SK-N-SH (cell line): ENCODE measurements at places on chromosomes 16 and 17. TPM values are rescaled to one million over a fixed set of nuclear protein-coding genes. Genes with fewer than 3 reads are reported as not detected.
A peak's percentile ranks its signal among the peaks of the same experiment; 100 is the strongest.

Gene MYH2
- 0.10 and 0.19 TPM in 2 replicates for polyA plus RNA-seq

Gene YBX2
- 0.36 and 0.54 TPM in 2 replicates for polyA plus RNA-seq

Gene GGT6
- polyA plus RNA-seq: not detected in 2 replicates

Gene SPATA22
- polyA plus RNA-seq: not detected in 2 replicates

Gene ARHGAP23
- polyA plus RNA-seq: 10.6 and 19.2 TPM in 2 replicates

Gene SULT1A2
- 0.07 TPM in 1 of 2 replicates, not detected in the other for polyA plus RNA-seq

Gene PRR35
- not detected in 2 replicates for polyA plus RNA-seq

Gene C16orf96
- polyA plus RNA-seq: 0.05 TPM in 2 replicates

- DNase-seq: no peak
- H3K4me3 ChIP-seq: no peak overlapping the region
- H3K36me3 ChIP-seq: no peaks in the 10 kb centered on the region
- H3K27me3 ChIP-seq: no peaks in the 10 kb centered on the region; the same call in 1 of the 2 replicates
- H3K4me1 ChIP-seq: no peaks in the 10 kb centered on the region
Observed at GRCh38 chr17:39709319-39709997, 9.6 kb downstream of the ERBB2 start.

DNA sequence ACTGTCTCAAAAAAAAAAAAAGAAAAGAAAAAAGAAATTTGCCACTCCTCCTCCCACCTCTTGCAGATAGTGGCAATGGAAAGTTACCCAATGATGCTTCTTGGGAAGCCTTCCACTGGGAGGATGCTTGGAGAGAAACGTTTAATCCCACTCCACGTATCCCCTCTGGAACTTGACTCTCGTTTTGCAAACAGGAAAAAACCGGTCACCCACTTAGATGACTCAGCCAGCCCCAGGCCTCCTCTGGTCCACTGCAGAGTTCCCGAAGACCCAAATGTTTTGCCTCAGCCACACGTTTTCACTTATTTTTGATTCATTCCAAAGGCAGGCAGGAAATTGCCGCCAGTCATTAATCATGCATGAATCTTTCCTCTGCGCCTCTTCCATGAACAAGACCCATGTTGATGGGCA is 9.3 kb upstream of the TNFRSF17 start:
- peak overlapping the region; percentile 39; the same call in 1 of the 2 replicates for H3K27ac ChIP-seq
- H3K27me3 ChIP-seq: no peaks in the 10 kb centered on the region
- peak overlapping the region; percentile 23; the same call in 1 of the 2 replicates for H3K4me3 ChIP-seq
- no peak for DNase-seq

DNA sequence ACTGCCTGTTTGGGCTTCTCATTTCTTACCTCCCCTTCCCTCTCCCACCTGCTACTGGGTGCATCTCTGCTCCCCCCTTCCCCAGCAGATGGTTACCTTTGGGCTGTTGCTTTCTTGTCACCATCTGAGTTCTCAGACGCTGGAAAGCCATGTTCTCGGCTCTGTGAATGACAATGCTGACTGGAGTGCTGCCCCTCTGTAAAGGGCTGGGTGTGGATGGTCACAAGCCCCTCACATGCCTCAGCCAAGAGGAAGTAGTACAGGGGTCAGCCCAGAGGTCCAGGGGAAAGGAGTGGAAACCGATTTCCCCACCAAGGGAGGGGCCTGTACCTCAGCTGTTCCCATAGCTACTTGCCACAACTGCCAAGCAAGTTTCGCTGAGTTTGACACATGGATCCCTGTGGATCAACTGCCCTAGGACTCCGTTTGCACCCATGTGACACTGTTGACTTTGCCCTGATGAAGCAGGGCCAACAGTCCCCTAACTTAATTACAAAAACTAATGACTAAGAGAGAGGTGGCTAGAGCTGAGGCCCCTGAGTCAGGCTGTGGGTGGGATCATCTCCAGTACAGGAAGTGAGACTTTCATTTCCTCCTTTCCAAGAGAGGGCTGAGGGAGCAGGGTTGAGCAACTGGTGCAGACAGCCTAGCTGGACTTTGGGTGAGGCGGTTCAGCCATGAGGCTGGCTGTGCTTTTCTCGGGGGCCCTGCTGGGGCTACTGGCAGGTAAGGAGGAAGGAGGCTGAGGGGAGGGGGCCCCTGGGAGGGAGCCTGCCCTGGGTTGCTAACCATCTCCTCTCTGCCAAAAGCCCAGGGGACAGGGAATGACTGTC is at the start of gene CD68:
TSS of gene CD68 (plus strand) at position 638 of the 833 bp plus-strand sequence. CDS start at position 678, 40 bp downstream.
- peaks cover 48% of the 10 kb centered on the region for H3K36me3 ChIP-seq
- H3K4me3 ChIP-seq: peak within 1 kb of the TSS; percentile 2; the same call in 1 of the 2 replicates
- no peaks in the 10 kb centered on the region for H3K27me3 ChIP-seq
- H3K4me1 ChIP-seq: peaks cover 37% of the 10 kb centered on the region
- peak; percentile 58 for DNase-seq

GRCh38 chr17:9028988-9029570 is 7.8 kb downstream of the NTN1 start:
- H3K27ac ChIP-seq: no peak overlapping the region
- DNase-seq: no peak
- H3K36me3 ChIP-seq: no peaks in the 10 kb centered on the region
- H3K4me3 ChIP-seq: no peak overlapping the region
- H3K27me3 ChIP-seq: peaks cover 70% of the 10 kb centered on the region
- H3K4me1 ChIP-seq: no peaks in the 10 kb centered on the region

DNA sequence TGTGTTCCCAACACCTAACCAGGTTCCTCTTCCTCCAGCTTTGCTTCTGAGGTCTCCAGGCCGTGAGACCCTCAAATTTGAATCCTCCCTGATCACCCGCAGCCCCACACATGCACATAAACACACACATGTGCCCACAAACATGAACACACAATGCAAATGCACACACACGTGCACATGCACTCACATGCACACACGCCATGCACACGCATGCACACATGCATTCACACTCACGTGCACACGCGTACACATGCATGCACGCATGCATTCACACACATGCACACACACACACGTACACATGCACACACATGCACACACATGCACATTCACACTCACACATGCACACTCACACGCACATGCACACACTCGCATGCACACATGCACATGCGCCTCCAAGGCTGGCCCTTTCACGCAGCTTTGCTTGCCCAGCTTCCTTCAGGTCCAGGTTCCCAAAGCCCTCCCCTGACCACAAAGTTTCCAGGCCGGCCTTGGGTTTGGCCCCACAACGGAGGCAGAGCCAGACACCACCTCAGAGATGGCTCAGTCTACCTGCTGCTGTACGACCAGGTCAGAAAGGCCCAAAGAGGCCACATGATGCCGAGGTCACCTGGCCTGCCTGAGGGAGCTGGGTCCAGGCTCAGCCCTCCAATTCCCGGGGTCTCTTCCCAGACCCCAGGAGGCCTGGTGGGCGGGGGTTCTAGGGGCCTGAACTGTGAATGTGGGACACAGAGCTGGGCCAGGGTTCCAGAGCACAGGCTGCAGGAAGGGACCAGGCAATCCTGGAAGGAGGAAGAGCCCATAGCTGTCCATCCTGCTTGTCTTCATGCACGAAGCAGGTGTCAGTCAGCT is 39.5 kb upstream of the ENPP7 start:
- H3K27ac ChIP-seq: no peak overlapping the region
- no peaks in the 10 kb centered on the region; the same call in 1 of the 2 replicates for H3K4me1 ChIP-seq
- no peaks in the 10 kb centered on the region for H3K36me3 ChIP-seq
- no peak for DNase-seq
- H3K27me3 ChIP-seq: peaks cover 15% of the 10 kb centered on the region; the same call in 1 of the 2 replicates

- no peak for DNase-seq
- no peaks in the 10 kb centered on the region for H3K27me3 ChIP-seq
- H3K36me3 ChIP-seq: no peaks in the 10 kb centered on the region
- no peaks in the 10 kb centered on the region for H3K4me1 ChIP-seq
Observed at GRCh38 chr17:35912942-35913341, 17.6 kb downstream of the RDM1 start.

DNA sequence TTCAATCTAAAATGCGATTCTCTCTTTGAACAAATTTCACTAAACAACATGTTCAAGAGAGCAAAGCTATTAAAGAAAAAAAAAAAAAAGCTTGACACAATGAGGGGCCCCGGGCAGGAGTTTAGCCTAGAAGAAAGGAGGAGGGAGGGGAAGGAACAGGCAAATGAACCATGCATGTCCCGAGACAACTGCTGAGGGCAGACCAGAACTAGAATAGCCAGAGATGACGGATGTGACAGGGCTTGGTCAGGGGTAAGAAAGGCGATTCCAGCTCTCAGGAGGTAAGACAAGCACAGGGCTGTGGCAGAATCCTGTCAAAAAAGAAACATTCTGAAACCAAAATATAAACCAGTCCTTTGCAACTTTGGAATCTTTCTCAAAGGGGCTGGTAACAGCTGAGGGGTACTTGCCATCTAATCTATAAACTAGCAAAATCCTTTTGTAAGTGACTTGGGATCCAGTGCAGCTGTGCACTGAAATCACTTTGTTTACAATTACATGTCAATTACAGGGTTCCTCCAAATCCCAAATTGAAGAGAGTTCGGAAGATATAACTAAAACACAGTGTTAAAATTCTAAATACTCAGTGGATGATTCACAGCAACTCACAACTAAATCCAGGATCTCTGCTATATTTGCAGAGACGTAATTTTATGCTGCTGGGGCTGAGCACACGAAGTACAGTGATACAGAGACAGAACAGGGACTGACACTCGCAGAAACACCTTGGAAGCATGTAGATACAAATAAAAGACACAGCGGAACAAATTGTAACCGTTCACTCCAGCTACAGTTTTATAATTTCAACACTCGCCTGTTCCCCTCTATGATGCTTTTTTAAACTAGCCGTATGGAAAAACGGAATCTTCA is 567.4 kb upstream of the ZFHX3 start:
- H3K27ac ChIP-seq: no peak overlapping the region
- H3K4me1 ChIP-seq: no peaks in the 10 kb centered on the region
- no peak overlapping the region for H3K4me3 ChIP-seq
- no peaks in the 10 kb centered on the region for H3K36me3 ChIP-seq

DNA sequence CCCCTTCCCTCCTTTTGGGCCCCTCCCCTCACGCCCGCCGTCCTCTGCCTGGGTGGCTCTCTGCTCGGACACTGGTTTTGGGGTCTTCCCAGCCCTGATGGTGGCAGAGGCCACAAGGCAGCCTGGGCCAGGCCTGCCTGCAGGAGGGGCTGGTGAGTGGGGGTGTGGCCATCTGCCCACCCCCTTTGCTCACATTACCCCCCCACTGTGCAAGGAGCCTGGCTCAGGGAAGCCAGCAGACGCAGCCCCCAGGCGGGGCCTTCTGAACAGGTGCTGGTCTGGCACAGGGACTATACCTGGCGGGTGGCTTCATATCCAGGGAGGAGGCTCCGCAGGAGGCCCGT is 10.7 kb upstream of the ZFPM1 start:
- DNase-seq: no peak
- H3K27ac ChIP-seq: no peak overlapping the region
- no peak overlapping the region for H3K4me3 ChIP-seq
- no peaks in the 10 kb centered on the region for H3K36me3 ChIP-seq
- H3K4me1 ChIP-seq: peaks cover 15% of the 10 kb centered on the region; the same call in 1 of the 2 replicates

GRCh38 chr16:1723450-1724147 is 17.6 kb downstream of the MAPK8IP3 start:
- peak; percentile 78 for DNase-seq
- H3K27me3 ChIP-seq: no peaks in the 10 kb centered on the region
- H3K36me3 ChIP-seq: no peaks in the 10 kb centered on the region
- no peaks in the 10 kb centered on the region; the same call in 1 of the 2 replicates for H3K4me1 ChIP-seq

- no peak for DNase-seq
- no peak overlapping the region for H3K4me3 ChIP-seq
- no peak overlapping the region for H3K27ac ChIP-seq
- H3K4me1 ChIP-seq: no peaks in the 10 kb centered on the region
- H3K27me3 ChIP-seq: no peaks in the 10 kb centered on the region
- peaks cover 16% of the 10 kb centered on the region for H3K36me3 ChIP-seq
Observed at GRCh38 chr17:30450125-30451027, 26.8 kb upstream of the GOSR1 start.

GRCh38 chr17:54967621-54968261 is 713 bp downstream of the COX11 start:
- H3K27me3 ChIP-seq: no peaks in the 10 kb centered on the region
- H3K36me3 ChIP-seq: peaks cover 32% of the 10 kb centered on the region
- H3K4me3 ChIP-seq: peak overlapping the region; percentile 93
- peaks cover 26% of the 10 kb centered on the region for H3K4me1 ChIP-seq

GRCh38 chr17:19343671-19344151 is 18.8 kb downstream of the B9D1 start:
- H3K36me3 ChIP-seq: no peaks in the 10 kb centered on the region; the same call in 1 of the 2 replicates
- no peak overlapping the region for H3K4me3 ChIP-seq
- peaks cover 20% of the 10 kb centered on the region for H3K4me1 ChIP-seq
- DNase-seq: no peak
- H3K27ac ChIP-seq: no peak overlapping the region

GRCh38 chr16:13995194-13995593 is 75.2 kb downstream of the ERCC4 start:
- H3K27me3 ChIP-seq: no peaks in the 10 kb centered on the region; the same call in 1 of the 2 replicates
- H3K4me3 ChIP-seq: no peak overlapping the region
- no peaks in the 10 kb centered on the region for H3K4me1 ChIP-seq

DNA sequence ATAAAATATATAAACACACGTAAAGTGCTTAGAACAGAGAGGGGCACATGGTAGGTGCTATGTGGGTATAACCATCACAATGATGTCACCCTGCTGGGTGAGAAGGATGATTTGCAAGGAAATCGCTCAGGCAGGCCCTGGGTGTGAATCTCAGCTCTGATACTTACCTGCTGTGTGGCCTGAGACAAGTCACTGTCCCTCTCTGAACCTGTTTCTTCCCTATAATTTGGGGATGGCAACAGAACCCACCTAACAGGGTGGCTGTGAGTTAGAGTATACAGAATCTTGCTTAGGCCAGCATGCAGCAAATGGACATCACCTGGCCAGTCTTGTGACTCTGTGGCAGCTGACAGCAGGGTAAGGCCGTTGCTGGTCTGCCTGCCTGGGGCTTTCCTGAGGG is 36.6 kb upstream of the ALKBH5 start:
- no peaks in the 10 kb centered on the region; the same call in 1 of the 2 replicates for H3K4me1 ChIP-seq
- H3K36me3 ChIP-seq: no peaks in the 10 kb centered on the region
- H3K27ac ChIP-seq: no peak overlapping the region
- no peak for DNase-seq
- H3K27me3 ChIP-seq: no peaks in the 10 kb centered on the region

DNA sequence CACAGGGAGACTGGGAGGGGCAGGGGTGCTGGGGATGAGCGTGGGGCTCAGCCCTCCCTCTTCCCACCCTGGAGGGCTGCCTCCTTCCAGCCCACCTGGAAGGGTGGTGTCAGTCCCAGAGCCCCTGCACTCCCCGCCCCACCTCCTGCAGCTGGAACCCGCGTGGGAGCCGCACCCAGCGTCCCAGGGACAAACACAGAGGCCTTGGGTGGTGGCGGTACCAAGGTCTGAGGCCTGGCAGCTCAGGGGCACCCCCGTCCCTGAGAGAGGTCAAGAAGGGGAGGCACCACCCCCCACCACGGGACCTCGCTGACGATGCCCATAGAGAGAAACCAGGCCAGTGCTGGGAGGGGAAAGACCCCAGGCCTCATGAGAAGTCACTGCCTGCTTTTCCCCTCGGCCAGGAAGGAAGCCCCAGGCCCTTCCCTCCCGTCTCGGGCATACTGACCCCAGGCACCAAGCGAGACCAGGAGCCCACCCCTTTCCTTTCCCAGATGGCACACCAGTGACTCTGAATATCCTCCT is 4.1 kb downstream of the HS3ST6 start:
- H3K4me3 ChIP-seq: no peak overlapping the region
- peaks cover 15% of the 10 kb centered on the region; the same call in 1 of the 2 replicates for H3K4me1 ChIP-seq
- H3K36me3 ChIP-seq: no peaks in the 10 kb centered on the region
